A549 (cell line): ENCODE measurements at places on chromosomes 3 and 15. TPM values are rescaled to one million over a fixed set of nuclear protein-coding genes. Genes with fewer than 3 reads are reported as not detected.
A peak's percentile ranks its signal among the peaks of the same experiment; 100 is the strongest.

DNA sequence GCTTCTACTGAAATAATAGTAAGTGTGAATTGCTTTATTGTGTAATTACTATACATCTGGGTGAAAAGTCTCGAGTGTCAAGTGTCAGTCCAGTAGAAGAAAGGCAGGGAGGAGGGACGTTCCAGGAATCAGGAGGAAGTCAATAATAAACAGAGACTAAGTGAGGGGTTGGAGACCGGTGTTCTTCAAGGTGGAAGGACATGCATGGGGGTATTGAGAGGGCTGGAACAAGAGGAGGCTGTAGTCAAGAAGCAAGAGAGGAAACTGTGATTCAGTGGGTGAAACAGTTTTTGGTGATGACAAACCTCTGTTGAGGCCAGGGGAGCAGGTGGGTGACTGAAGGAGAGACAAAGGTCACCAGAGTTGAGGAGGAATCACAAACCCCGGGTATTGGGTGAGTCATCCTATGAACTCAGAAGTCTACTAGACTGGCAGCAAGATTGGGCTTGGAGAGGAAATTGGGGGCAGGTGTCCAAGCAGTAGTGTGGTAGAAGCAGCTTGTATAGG lies 11.6 kb upstream of the SCAMP5 start:
- DNase-seq: peak; percentile 40

- peak; percentile 34 for DNase-seq
These were observed 37.0 kb upstream of the CDCP1 start for GRCh38 chr3:45182915-45183871.

DNA sequence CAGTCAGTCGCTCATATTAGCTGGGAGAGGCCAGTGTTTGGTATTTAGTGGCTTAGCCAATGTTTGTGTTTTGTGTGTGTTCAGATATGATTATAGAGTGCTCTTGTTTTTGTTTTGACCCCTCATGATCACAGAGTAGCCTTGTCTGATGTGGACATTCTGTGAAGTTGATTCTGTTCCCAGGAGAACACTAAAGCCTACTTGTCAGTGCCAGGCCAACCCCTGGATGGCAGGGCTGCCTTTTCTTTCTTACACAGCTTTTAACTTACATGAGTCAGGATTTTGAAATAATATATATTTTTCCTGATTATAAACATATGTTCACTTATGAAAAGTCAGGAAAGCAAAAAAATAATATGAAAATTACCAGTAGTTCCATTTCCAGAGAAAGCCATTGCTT lies 11.9 kb downstream of the CFAP161 start:
- DNase-seq: no peak

DNA sequence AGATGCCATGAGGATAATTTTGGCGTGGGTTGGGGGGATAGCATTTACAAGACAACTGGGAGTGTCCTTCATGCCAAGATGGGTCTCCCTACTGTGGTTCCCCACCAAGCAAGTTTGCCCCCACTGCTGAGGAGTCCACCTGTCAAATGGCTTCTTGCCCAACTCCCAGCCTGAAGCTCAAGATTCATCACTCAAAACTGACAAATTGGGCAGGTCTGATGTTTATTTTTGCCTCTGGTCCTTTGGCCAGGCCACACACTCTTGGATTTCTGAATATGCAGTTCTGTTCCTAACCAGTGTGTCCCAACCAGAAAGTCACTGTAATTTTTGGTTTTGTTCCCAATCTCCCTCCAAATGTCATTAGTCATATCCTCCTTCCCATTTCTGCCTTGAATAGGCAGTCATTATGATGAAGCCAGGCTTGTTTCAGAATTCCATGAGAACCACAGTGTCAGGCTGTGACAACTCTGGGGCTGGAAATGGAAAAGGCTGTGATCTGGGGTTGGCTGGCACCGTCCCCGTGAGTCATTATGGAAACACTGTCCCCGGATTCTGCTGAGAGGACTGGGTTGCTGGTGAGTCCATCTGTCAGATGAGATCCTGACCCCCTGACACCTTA lies 29.3 kb upstream of the MEF2A start:
- peak; percentile 13 for DNase-seq

GRCh38 chr3:129016356-129016719 lies 15.2 kb downstream of the EFCC1 start:
- DNase-seq: no peak

DNA sequence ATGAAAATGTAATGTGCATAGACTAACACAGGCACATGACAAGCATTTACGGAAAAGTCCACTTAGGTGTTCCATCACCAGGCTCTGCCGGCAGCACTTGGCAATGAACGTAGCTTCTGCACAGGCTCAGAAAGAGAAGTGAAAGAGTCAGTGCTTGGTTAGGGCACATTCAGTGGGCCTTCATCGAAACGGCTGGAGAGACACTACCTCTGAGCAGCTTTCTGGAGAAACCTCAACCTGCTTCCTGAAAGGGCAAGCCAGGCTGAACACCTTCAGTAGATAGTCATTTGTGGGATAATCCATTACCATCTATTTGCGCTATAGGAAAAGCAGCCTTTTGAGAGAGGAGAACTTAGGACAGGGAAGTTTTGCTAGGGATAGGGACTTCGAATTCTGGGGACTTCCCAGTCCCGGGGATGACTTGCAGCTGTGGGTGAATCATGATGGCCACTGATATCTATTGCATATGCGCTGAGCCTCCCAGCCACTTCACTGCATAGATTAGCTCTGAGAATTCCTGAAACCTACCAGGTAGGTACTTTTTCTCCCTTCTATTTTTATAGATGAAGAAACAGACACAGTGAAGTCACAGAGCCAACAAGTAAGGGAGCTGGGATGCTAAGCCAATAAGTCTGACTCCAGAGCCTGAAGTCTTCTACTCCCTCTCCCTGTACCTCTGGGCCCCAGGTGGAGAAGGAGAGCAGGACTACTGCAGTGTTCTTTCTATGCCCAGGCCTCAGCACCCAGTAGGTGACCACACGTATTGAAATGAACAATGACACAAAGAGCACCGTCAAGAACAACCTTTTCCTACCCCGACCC lies 4.2 kb upstream of the SH2D7 start:
- no peak for DNase-seq

LHFPL4 gene
- polyA plus RNA-seq: 0.14 to 0.39 TPM (median 0.18 TPM) in 3 replicates

KIF23 gene
- polyA plus RNA-seq: 81.8 to 93.1 TPM (median 87.9 TPM) in 3 replicates
